ENCODE measurements at places on chromosomes 11 and 22.

- no peak for DNase-seq
These were observed 58.5 kb downstream of the STIM1 start for GRCh38 chr11:3913921-3914320.

- DNase-seq = no peak
These were observed 443.3 kb downstream of the MN1 start for GRCh38 chr22:27358096-27358870.

DNA sequence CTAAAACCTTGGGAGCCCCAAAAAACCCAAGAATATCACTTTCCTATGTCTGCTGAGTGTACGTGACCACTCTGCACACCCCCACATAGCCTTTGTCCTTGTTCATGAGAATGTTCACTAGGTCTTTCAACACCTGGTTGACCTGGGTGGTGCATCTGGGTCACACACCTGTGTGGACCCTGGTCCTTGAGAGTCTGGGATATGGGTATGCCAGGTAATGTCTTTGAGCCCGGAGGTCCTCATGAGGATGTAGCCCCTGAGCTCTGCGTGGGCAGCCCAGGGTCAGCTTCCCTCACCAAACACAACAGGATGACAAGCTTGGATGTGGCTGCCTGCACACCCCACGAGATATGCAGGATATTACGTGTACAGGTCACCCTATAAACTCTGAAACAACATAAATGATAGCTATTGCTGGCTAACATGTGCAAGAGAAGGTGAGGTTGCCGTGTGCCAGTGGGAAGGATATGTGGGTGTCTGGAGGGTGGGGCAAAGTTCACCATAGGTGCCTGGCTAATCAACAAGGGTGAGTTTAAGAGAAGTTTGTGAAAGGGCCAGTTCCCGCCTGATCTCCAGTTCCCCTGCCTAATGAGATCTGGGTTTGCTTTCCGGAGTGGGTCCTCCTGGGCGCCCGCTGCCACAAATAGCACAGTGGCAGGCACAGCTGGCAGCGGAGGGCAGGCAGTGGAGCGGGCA, 1.4 kb upstream of the PPARA start:
- DNase-seq = no peak

GRCh38 chr11:118240999-118241763, 11.0 kb downstream of the MPZL3 start:
- no peak for DNase-seq

- no peak for DNase-seq
These were observed 58.9 kb downstream of the FLRT1 start for GRCh38 chr11:64094463-64095260.

GRCh38 chr22:43631201-43631600, 180.9 kb downstream of the EFCAB6 start:
- DNase-seq = no peak
